ENCODE measurements at places on chromosomes 5 and 9.

GRCh38 chr5:149680810-149681221, 49.3 kb upstream of the PPARGC1B start:
- DNase-seq = no peak

- DNase-seq = no peak
Observed at GRCh38 chr9:94852373-94852772, 125.9 kb downstream of the AOPEP start.

DNA sequence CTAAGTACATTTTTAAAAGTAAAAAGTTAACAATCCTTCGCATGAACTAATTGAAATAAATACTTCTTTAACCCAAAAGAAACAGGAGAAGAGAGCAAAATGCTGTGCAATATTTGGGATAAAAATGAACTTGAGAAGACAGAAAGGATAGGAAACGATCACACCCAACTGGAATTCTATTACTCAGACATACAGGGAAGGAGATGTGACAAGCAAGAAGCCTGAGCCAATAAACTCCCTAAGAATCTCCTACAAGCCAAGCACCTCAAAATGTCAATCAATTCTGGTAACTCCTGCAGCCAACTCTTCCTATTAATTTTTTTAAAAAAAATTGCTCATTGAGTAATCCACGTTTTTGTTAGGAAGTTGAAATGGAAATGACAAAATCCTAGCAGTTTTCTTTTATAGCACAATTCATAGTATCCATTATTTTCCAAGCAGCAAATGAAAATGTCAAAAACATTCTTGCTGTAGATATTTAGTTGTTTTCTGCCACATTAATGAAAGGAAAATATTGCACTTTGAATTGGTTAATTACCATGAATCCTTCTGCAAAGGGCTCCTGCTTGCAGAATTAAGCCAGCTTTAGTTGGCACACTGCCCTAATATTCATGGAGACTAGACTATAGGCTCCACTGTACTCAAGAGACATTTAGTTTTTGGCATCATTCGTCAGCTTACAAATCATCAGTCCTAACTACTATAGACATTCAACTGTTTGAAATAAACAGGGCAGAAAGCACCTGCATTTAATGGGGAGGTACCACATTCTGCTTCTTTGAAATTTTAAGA, 89.0 kb downstream of the RFX3 start:
- no peak for DNase-seq

GRCh38 chr9:134618833-134619447, 22.7 kb upstream of the COL5A1 start:
- DNase-seq = no peak

DNA sequence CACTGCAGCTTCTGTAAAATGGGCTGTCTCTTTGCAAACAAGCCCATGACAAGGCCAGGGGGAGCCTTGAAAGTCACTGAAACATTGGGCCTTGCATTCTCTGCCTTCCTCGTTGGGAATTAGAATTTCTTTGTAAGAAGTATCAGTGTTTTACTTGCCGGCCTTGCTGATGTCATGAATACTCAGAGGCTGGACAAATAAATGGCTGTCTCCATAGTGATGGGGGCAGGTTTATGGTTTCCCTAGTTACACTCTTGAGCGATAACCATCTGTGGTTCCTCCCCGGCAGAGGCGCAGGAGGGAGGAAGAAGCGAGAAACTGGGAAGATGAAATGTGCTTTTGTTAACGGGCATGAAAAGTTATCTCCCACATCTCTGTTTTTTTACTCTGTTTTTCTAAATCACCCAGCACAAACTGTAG, 272.7 kb upstream of the PANK3 start:
- no peak for DNase-seq

GRCh38 chr9:128316421-128316820, 5.8 kb downstream of the TRUB2 start:
- DNase-seq = no peak

- no peak for DNase-seq
Observed at GRCh38 chr5:94920570-94920969, 302.1 kb downstream of the SLF1 start.

GRCh38 chr5:149940941-149941644, 3.5 kb downstream of the PDE6A start:
- no peak for DNase-seq

DNA sequence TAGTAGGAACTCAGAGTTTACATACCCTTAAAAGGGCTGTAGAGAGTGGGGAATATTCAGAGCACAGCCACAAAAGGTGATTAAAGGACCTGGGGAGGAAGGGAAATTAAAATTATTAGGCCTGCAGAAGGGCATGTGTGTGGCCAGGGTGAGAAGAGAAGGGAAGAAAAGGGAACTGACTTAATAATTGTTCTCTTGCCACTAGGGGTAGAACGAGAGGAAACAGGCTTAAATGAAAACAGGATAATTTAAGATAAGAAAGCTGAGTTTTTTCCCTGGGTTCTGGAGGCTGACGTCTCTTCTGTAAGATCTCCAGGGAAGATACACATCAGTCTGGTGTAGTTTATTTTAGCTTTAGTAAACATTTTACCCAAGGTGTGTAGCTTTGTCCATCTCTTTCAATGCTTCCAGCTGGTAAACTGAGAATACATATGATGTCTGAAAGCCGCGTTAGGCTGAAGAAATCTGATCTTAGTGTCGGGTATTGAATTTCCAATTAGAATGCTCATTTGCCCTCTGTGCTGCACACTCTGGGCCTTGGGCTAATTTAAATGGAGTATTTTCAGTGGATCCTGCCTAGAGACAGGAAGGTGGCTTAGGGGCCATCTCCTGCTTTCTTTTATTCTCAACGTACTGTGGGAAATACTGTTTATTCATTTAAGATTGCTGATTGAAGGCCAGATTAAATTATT, 416.8 kb downstream of the TMEM38B start:
- DNase-seq = no peak

DNA sequence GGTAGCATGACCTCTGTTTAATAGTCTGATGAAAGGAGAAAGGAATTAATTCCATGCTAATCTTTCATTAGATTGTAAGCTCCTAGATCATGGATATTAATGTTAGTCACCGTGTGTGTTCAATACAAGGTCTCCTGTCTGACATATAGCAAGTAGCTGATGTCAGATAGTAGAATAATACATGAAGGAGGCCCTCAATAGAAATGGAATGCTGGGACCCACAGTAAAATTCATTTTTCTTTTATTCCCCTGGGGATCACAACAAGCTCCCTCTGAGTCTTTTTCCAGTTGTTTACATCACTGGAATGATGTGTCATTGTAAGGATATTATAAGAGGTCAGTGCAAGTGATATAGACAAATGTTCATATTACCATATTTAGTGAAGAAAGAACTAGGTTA, 240.3 kb upstream of the TRPC7 start:
- no peak for DNase-seq

DNA sequence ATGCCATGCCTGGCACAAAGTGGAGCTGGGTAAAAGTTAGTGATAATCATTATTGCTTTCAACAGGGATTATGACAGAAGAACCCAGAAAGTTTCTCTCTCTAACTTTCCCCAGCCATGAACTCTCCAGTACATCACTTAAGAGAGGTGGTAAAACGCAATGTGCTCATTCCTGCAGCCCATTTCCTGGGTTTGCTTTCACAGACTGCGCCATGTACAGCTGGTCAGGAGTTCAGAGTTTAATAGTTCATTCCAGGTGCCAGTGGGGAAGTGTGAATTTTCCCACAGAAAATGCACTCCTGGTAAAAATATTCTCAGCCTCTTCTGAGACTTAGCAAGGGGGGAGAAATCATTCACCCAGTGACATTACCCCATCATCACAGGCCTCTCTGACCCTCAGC, 35.5 kb downstream of the ADAM19 start:
- no peak for DNase-seq

DNA sequence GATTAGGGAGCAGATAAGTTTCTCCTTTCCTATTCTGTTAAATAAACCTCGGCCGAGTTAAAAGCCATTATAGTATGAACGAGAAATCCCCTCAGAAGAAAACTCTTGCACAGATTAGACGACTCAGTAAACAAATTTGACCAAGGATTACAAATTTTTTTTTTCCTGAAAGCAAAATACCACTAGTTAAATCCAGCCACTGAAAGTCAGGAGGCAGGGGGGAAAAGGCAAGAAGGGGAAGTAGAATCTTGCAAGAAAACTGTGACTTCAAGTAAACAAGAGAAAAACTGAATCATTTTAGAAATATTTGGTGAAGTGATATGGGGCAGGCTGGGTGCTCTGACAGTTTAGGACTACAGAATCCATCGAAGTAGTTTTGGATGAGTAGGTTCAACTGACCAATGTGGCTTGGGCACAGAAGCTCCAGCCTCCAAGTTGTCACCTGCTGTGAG, 251.0 kb downstream of the DENND1A start:
- DNase-seq = no peak

- no peak for DNase-seq
Observed at GRCh38 chr9:90299968-90300367, 342.7 kb downstream of the DIRAS2 start.

DNA sequence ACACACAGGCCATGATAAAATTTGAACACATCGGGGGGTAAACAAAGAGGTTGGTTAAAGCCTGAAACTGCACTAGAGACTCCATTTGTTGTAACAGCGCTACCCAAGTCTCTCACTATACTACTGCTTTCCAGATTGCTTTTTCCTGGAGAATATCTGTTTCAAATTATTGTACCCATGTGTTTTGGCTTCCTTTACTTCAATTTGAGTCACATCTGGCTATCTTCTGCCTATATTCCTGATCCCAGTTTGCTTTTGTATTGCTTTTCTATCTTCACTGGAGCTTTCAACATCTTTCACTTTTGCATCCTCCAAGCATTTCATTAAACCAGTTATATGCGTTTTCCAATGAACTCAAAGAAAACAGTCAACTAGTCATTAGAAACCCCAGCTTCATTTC, 404.7 kb downstream of the MLLT3 start:
- DNase-seq = no peak

DNA sequence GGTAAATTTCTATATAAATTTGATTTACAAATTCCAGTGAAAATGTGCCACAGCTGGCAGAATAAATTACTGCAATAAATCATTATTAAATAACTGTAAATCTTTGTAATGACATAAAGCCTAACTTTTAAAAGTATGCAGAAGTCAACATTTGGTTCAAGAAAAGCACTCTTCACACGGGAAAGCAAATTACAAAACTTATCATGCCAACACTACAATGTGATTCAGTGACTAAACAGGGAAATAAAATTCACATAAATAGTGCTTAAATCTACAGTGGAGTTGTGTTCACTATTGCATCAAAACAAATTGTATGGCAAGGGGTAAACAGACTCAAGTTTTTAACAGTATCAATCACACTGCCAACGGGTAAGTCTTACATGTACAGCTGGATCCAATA, 117.2 kb downstream of the BNC2 start:
- no peak for DNase-seq

DNA sequence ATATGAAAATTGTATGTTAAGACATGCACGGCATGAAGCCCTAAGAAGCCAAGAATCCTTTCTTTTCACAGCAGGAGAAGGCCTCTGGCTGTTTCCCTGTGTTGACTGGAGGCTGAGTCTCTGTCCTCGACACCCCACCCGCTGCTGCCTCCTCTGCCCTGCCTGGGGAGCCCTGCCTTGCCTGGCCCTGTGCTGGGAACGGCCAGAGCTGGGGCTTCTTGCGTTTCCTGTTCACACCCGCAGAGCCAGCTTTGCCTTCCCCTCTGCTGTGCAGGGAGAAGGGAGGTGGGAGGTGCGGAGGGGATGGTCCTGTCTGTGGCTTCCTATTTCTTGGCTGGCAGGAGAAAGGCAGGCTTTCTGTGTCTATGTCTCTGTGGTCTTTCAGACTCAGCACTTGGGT, 6.9 kb upstream of the GMCL2 start:
- no peak for DNase-seq

- DNase-seq = no peak
Observed at GRCh38 chr5:34583167-34583566, 73.0 kb upstream of the RAI14 start.

GRCh38 chr5:65919773-65920172, 6.6 kb upstream of the ERBIN start:
- no peak for DNase-seq

DNA sequence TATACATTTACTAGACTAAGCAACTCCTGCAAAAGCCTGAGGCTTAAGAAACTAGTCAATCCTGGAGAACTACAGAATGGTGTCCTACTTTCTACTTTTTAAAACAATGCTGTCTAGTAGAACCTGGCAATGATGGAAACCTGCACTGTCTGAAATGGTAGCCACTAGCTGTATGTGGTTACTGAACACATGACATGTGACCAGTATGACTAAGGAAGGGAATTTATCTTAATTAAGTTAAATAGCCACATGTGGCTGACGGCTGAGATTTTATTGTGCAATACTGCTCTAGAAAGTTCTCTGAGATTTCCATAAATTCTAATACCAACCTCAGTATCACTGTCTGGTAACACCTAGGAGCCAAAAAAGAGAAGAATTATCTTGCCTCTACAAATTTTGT, 44.9 kb upstream of the RAPGEF6 start:
- DNase-seq = no peak

All from cortex of kidney (tissue), 1 donor.